Naive thymus-derived CD8-positive, alpha-beta T cell (primary cell): ENCODE measurements at places on chromosomes 13 and 19. TPM values are rescaled to one million over a fixed set of nuclear protein-coding genes. Genes with fewer than 3 reads are reported as not detected.

DNA sequence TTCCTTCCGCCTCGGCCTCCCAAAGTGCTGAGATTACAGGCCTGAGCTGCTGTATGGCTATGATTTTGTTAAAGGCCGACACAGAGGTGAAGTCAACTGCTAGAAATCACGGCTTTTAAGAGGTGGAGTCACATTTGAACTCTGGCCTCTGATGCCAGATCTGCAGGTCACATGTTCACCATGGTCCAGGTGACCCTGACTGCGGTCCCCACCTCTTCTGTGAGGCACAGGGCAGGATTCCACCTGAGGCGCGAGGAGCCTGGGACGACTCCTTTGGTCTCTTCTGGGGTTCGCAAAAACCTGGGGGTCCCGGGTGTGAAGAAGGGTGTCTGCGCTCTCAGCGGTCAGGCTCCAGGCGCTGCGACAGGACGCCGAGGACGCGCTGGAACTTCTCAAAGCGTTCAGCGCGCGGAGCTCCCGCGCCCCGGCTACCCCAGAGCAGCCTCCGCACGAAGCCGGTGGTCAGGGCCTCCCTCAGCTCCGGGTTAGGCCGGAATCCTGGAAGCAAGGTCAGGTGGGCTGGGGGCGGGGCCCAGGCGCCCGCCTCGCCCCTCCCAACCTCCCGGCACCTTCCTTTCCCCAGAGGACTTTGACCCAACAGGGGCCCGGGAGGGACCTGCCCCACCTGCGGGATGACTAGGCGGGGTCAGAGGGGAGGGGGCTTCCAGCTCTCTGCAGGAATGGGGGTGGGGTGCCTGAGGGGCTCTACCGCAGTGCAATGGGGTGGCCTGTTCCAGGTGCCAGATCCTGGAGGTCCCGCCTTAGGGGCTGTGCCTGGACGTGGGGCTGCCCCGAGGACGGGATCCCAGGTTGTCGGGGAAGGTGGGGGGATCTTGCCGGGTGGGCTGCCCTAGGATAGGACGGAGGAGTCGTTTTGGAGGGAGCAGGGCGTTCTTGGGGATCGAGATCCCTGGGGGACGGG is 13.0 kb downstream of the TRIP10 start:
- no peak for DNase-seq

DNA sequence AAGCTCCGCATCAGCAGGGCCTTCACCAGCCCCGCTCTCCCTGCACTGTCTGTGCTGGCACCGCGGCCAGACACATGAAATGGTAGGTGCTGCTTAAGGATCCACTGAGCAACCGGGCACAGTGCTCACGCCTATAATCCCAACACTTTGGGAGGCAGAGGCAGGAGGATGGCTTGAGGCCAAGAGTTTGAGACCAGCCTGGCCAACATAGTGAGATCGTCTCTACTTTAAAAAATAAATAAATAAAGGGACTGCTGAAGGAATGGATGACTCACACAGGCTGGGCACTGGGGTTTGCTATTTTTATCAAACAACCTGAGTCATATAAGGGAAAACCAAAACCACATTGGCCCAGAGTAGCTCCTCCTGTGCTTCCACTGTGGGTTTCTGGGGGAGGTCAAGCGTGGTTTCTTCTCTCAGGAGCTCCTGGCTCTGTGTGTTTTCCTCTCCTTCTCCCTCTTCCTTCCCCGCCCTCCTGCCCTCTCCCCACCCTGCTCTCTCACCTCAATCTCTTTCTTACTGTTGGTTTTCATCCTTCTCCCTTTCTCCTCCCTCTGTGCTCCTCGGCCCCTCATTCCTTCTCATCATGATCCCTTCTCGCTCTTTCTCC is 21.3 kb downstream of the VRK3 start:
- DNase-seq: no peak

- DNase-seq: peak; percentile 64
Measured at GRCh38 chr19:47445937-47446402, 25.7 kb downstream of the SLC8A2 start.

DNA sequence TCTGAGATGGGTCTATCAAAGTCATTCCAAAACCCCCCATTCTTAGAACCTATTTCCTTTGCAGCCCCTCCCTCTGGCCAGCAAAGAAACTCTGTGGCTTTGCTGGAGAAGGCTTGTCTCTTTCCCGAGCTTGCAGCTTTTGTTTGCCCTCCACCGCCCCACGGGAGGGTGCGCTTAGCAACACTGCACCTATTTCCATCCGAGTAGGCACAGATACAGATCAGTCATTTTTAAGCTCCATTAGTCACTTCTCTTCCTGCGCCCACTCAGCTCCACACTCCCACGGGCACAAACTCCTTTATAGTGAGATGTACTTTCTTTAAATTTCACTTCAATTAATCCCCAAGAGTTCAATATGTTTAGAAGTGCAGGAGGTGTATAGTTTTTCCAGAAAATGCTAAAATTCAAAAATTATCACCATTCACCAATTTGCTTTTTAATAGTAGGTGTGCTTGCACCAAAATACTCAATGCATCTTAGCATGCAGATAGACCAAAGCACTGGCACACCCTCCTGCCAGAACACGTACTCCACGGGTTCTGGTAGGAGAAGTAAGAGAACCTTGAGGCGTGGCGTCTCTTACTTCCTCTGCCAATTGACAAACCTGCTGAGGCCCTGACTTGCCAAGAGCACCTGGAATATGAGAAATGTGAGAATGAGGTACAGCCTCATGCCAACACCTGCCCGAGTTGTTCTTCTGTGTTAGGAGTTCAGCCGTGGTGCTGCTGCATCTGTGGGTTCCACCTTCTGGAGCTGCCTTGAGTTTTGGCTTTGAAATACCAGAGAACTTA is 183.7 kb downstream of the TEX29 start:
- no peak for DNase-seq

- DNase-seq: no peak
Measured at GRCh38 chr13:82898586-82898985, 983.7 kb downstream of the SLITRK1 start.

DNA sequence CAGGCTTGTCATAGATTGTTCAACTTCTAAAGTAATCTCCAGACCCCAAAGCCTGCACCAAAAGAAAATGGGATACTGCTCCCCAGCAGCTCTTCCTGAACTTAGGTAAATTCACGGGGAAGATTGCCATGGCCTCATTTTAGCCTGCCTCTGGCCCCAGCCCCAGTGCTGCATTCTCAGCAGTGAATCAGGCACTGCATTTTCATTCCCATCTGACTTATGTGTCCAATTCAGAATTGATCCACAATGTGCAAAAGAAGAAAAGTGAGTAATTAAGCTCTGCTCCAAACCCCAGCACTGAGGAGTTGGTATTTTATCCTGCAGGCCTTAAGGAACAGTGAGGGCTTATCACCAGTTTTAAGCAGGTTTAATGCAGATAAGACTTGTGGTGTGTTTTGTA is 176.4 kb downstream of the KCTD12 start:
- DNase-seq: no peak

- DNase-seq: no peak
Measured at GRCh38 chr13:40371531-40372125, 294.8 kb downstream of the FOXO1 start.

DNA sequence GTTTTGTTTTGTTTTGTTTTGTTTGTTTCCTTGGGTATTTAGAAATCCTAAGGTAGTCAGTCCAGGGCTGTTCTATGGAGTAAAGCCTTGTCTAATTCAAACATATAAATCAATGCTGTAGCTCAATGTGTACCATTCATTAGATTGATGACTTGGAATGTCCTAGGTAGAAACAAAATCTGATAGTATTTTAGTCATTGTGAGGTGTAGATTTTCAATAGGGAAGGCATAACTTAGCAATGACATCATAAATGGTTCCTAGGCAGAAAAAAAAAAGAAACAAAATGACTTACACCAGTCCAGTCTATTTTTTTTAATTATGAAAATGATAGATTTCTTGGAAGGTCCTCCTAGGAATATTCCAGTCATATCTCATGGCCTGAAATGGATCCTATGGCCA is 189.9 kb downstream of the SPRY2 start:
- no peak for DNase-seq

GRCh38 chr13:113902986-113903775 is 39.3 kb upstream of the GAS6 start:
- no peak for DNase-seq

- DNase-seq: no peak
Measured at GRCh38 chr13:86155756-86156155, 356.5 kb upstream of the SLITRK6 start.

- DNase-seq: no peak
Measured at GRCh38 chr13:28306325-28306724, 168.0 kb downstream of the PAN3 start.

GRCh38 chr13:24161010-24161775 is 673 bp downstream of the SPATA13 start:
- DNase-seq: peak; percentile 54

GRCh38 chr13:50179977-50180376 is 164.7 kb downstream of the KCNRG start:
- no peak for DNase-seq

- DNase-seq: no peak
Measured at GRCh38 chr13:93861818-93862217, 617.7 kb downstream of the DCT start.

- DNase-seq: no peak
Measured at GRCh38 chr19:38004186-38004520, 97.1 kb downstream of the SIPA1L3 start.

GRCh38 chr19:51824281-51825005 is 29.5 kb downstream of the FPR3 start:
- no peak for DNase-seq

- no peak for DNase-seq
Measured at GRCh38 chr19:33290956-33291622, 11.2 kb downstream of the CEBPA start.

DNA sequence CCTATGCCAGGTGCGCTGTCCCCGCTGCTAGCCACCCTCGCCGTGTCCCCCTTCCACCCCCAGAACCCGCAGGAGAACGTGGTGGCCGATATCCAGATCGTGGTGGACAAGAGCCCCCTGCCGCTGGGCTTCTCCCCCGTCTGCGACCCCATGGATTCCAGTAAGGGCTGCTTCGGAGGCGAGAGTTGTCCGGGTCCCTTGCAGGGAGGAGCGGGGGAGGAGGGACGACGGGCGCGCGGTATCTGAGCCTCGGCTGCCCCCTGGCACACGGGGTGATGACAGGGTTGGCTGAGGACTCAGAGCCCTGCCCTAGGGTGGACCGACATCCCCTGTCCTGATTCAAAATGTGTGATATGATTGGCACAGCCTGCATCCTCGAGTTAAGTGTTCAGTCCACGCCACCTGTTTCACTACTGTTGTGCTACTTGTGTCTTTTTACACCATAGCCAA is 653 bp downstream of the MVB12A start:
- no peak for DNase-seq

GRCh38 chr13:95180513-95181245 is 120.6 kb downstream of the ABCC4 start:
- no peak for DNase-seq

DNA sequence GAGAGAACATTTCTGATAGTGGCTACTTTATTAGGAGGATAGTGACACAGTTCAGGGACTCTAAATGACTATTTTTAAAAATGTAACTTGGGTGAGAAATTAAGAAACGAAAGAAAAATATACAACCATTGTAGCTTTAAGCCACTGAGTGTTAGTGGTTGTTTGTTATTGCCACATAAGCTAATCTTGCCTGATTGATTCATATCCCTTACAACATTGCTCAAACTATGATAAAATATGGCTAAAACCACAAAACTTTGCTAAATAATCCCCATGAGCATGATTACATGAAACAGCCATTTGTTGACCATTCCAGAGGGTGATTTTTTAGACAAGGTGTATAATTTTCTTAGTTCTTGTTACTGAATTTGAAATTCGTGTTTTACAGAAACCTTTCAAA is 343.4 kb downstream of the SLITRK5 start:
- DNase-seq: no peak

GRCh38 chr13:50955241-50955640 is 45.6 kb downstream of the RNASEH2B start:
- DNase-seq: no peak

- DNase-seq: no peak
Measured at GRCh38 chr13:113114511-113115362, 7.9 kb upstream of the F10 start.

- no peak for DNase-seq
Measured at GRCh38 chr13:53005626-53006025, 23.0 kb upstream of the OLFM4 start.

GRCh38 chr13:95564733-95565291 is 12.3 kb downstream of the CLDN10 start:
- DNase-seq: no peak

GRCh38 chr13:46565808-46566750 is 13.1 kb downstream of the LRCH1 start:
- DNase-seq: no peak

GRCh38 chr19:58096884-58097283 is 1.1 kb downstream of the ZSCAN18 start:
- DNase-seq: no peak

- peak; percentile 41 for DNase-seq
Measured at GRCh38 chr19:30046522-30046921, 104.5 kb downstream of the URI1 start.

- DNase-seq: no peak
Measured at GRCh38 chr13:72570019-72570418, 157.4 kb downstream of the MZT1 start.

DNA sequence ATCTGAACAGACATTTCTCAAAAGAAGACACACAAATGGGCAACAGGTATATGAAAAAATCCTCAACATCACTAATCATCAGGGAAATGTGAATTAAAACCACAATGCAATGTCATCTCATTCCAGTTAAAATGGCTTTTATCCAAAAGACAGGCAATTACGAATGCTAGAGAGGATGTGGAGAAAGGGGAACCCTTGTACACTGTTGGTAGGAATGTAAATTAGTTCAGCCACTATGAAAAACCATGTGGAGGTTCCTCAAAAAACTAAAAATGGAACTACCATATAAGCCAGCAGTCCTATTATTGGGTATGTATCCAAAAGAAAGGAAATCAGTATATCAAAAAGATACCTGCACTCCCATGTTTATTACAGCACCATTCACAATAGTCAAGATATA is 24.7 kb upstream of the ZC3H13 start:
- DNase-seq: no peak

CTXN1 gene
- polyA plus RNA-seq: not detected

TUBB4A gene
- polyA plus RNA-seq: 2.8 TPM

CBY2 gene
- not detected for polyA plus RNA-seq

DIRAS1 gene
- not detected for polyA plus RNA-seq

GPR42 gene
- not detected for polyA plus RNA-seq

EPS8L1 gene
- 2.1 TPM for polyA plus RNA-seq

MYPOP gene
- polyA plus RNA-seq: not detected

CCDC70 gene
- polyA plus RNA-seq: not detected

FLT1 gene
- 2.4 TPM for polyA plus RNA-seq

ZNF230 gene
- polyA plus RNA-seq: 1.9 TPM

PSG4 gene
- polyA plus RNA-seq: not detected

EDNRB gene
- not detected for polyA plus RNA-seq

KCNN4 gene
- 7.6 TPM for polyA plus RNA-seq

ADAMTSL5 gene
- polyA plus RNA-seq: 0.47 TPM

ZNF556 gene
- polyA plus RNA-seq: not detected
